ENCODE measurements at places on chromosomes 7 and 10.

DNA sequence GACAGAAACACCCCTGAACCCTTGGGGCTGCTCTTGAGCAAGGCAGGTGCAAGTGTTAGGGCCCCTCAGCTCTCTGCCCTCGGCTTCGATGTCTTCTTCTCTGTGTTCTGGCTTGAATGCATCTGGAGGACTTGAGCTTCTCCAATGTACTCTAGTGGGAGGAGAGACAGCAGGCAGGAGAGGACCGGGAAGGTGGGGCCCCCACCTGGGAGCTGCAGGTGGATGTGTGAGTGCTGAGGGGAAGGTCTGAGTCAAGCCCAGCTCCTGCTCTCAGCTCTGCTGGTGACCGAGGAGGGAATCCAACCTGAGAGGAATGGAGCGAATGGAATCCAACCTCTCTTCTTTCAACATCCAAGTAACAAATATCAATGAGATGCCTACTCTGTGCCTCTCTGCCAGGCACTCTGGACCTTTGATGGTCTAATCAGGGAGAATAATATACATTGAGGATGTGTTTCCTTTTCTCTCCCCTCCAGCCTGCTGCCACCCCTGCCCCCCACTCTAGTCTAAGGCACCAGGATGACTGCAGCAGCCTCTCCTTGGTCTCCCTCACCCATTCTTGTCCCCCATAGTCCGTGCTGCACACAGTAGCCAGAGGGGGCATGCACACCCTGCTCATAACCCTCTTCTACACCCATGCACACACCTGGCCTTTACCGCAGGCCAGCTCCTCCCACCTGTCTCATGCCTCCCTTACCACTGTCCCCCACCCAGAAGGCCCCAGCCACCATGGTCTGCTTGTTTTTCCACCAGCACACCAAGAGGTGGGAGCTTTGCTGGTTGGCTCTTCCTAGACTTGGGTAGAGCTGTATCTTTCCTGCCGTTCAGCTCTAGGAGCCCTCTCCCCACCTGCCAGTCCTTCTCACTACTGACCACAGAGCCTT lies 13.6 kb downstream of the TBATA start:
- no peak for DNase-seq

- no peak for DNase-seq
Measured at GRCh38 chr7:83731154-83731553, 82.2 kb upstream of the SEMA3E start.

GRCh38 chr10:102132193-102132562 lies 662 bp upstream of the PPRC1 start:
- DNase-seq, result no peak

- no peak for DNase-seq
Measured at GRCh38 chr10:10891124-10892082, 126.3 kb upstream of the CELF2 start.

- DNase-seq, result no peak
Measured at GRCh38 chr10:116418389-116418788, 9.3 kb upstream of the PNLIPRP3 start.

DNA sequence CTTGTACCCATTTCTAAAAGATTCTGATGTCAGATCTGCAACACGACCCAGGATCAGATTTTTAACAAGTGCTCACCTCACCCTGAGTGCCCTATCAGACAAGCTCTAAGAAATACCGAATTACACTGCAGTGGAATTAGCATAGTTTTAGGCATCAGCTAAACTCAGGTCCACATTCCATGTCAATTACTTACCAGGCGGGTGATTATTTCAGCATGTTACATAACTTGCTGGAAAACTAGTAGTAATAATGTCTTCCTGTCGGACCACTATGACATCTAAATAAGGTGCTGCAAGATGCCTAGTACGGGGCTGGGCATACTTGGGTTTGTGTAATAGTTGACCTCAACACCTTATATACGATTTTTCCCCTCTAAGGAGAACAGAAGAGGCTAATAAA lies 21.0 kb downstream of the TRIL start:
- DNase-seq, result no peak

DNA sequence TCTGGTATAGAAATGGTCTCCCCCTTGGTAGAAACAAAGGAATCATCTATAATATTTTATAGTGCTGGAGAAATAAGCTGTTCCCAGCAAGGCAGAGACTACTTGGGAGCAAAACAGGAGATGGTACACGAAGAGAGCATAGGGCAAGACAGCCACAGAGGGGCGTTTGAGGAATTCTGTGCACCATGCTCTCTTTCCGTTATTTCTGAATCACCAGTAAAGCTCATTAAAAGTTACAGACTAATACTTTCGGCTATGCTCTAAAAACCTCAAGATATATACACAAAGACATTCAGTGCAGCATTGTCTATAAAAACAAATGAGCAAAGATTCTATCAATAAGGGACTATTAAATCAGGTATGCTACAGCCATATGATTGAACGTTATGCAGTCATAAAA lies 68.5 kb upstream of the FHIP2A start:
- no peak for DNase-seq

DNA sequence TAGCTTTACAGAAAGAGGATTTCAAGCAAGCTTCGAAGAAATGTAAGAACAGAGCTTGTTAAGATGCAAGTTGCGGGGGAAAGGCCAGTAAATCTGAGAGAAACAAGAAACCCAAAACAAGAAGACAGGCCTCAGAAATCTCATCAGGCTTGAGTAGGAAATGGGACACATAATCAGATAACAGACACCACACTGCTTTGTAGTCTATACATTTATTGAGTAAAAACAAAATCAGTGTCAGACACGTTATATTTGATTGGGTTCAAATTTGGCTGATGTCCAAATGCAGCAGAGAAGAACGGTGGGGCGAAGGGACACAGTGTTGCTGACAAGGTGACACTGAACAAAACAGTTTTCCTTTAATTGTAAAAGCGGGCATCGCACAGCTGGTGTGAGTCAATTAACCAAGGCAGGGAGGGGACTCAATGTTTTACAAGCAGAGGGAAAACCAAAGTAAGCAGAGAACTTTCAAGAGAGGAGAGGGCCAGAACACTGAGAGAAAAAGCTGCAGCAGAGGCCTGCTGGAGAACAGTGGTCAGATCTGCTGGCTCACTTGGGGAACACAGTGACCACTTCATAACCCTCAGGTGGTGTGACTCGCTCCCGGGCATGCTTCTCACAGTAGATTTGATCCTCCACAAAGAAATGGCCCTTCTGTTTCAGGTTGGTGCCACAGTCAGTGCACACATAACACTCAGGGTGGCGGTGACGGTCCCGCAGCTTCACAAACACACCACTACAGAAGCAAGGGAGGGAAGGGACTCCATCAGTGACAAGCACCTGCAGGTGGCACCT lies 43.5 kb downstream of the ACSM6 start:
- DNase-seq, result no peak
